Lung (tissue), 17 donors: ENCODE measurements at places on chromosomes 3 and 15. TPM values are rescaled to one million over a fixed set of nuclear protein-coding genes. Genes with fewer than 3 reads are reported as not detected.

DNA sequence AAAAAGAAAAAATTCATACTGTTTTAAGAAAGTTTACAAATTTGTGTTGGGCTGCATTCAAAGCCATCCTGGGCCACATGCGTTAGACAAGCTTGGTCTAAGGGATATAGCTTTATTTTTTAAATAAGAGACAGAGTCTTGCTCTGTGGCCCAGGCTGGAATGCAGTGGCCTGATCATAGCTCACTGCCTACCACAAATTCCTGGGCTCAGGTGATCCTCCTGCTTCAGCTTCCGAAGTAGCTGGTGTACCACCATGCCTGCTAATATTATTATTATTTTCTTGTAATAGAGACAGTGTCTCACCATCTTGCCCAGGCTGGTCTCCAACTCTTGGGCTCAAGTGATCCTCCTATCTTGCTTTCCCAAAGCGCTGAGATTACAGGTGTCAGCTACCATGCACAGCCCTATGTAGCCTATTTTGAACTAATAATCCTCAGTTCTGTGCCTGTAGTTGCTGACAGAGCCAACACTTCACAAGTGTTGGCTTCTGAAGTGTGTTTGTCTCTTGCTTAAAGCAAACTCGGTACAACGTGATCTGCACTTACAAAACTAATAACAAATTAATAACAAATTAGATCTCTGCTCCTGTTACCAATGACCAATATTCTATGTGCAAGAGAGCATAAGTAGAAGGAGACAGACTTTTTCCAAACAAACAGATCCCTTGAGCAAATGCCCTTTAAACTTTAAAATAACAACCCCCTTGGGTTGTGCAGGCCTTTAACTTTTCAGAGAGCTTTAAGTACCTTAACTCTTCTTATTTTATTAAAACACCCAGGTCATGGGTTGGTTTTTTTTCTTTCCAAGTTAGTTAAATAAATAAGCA, 135.2 kb downstream of the VGLL4 start:
- no peak for DNase-seq

GRCh38 chr15:77311618-77312398, 108.1 kb downstream of the PEAK1 start:
- DNase-seq: no peak

GRCh38 chr3:37072892-37073291, 79.6 kb downstream of the MLH1 start:
- peak; percentile 96 for DNase-seq

- no peak for DNase-seq
These were observed 303.5 kb upstream of the GADL1 start for GRCh38 chr3:31197941-31198340.

Gene CAV3
- total RNA-seq: not detected

- DNase-seq: no peak
These were observed 53.5 kb downstream of the TLNRD1 start for GRCh38 chr15:81054236-81054635.
